ENCODE measurements at places on chromosomes 2 and 18.

- no peak for DNase-seq
Observed at GRCh38 chr2:159086826-159087225, 118.4 kb downstream of the TANC1 start.

DNA sequence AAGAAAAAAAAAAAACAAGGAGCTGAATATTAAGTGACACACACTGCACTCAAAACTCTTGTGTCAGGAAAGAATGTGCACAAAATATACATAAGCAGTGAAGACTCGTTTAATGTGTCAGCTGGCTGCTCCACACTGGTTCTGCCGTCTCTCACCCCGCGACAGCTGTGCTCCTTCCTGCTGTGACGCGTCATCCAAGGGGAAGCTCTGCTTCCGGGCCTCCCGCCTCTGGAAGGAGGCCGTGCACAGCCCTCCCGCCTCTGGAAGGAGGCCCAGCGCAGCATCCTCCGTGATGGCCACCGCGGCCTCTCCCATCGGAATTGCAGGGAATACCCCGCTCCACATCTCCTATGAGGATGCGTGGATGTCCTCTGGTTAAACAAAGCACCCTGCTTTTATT lies 151.0 kb downstream of the HDAC4 start:
- DNase-seq, result peak; percentile 55

- DNase-seq, result no peak
Observed at GRCh38 chr2:239910851-239911640, 114.1 kb downstream of the NDUFA10 start.

- DNase-seq, result no peak
Observed at GRCh38 chr2:179818546-179818945, 42.9 kb downstream of the ZNF385B start.

DNA sequence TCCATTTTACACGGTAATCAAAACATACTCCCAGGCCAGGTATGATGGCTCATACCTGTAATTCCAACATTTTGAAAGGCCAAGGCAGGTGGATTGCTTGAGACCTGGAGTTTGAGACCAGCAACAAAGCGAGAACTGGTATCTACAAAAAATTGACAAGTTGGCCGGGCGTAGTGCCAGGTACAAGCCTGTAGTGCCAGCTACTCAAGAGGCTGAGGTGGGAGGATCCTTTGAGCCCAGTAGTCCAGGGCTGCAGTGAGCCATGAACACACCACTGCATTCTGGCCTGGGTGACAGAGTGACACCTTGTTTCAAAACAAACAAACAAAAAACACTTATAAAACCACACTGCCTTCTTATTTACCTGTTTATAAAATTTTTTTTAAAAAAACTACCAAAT lies 80.8 kb downstream of the GAREM1 start:
- DNase-seq, result no peak

DNA sequence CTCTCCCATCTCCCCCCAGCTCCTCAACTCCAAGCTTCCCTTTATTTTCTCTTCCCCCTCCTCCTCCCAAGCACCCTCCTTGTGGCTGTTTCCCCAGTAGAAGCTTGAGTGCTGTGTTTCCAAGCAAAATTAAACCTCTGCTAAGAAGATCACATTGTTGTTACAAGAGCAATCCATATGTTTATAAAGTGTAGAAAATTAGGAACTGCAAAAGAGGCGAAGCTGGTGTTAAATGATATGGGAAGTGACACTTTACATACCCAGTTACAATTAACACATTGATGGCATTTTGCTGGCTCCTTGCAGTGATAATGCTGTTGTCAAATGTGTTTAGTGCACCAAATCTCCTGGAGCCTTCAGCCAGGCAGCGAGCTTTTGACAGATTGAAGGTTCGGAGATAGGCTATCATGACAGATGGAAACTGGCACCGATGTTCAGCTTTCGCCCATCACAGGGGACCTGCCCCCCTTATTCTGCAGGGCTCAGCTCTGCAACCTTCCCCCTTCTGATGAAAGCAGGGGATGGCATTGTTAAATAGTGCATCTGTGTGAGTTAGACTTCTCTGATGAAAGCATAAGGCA lies 259.8 kb upstream of the ATP5MC3 start:
- no peak for DNase-seq

GRCh38 chr2:136376798-136377211 lies 258.9 kb upstream of the CXCR4 start:
- DNase-seq, result peak; percentile 24

DNA sequence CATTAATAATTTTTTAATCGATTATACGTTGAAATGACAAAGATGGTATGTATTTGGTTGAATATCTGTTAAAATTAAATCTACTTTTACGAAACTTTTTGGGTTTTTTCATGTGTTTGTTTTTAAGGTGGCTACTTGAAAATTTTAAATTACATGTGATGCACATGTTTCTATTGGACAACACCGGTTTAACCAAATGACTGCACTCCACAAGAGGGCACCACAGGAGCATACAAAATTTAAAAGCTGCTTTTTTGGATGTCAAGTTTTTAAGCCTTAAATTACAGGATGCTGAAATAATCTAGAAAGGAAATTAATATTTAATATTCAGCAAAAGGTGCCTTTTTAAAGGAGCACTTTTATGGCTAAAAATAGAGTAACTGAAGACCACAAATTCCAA lies 98.7 kb downstream of the ACVR1 start:
- DNase-seq, result no peak

DNA sequence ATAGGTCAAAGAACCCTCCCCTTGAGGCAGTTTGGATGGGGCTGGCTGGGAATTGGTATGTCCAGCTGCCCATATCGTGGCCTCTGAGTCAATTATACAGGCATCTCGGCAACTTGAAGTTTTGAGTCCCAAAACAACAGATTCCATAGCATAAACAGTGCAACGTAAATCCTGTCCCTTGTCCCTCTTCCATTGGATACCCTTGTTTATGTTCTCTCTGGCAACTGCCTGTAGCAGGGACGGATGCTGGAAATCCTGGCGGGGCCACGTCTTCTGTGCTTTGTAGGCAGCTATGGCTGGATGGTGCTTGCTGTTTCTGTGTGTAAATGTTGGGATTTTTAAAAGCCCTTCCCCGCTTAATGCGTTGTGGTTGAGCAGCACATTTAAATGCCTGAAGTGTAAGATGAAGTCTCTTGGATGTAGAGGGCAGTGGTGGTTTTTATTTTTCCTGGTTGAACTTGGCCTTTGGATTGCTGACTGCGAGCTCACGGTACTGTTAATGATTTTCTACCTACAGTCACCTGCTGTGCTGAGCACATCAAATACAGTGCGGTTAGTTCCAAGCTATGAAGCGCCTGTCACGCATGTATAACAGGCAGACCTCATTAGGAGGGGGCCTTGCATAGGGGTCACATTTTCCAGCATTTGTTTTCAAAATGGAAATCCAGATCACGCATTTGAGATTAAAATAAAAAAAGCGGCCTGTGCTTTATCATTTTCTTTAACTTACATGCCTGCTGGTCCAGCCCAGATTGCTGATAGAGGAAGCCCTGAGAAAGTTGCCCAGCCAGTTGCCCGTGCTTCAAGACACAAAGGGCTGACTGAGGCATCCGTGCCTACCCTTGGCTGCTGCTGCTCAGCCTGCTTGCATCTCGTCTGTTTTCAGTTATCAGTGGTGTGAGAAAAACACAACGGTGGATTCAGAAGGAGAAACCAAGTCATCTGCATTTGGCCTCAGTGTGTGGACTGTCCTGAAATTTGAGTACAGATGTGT lies 84.7 kb downstream of the NEDD4L start:
- DNase-seq, result no peak

DNA sequence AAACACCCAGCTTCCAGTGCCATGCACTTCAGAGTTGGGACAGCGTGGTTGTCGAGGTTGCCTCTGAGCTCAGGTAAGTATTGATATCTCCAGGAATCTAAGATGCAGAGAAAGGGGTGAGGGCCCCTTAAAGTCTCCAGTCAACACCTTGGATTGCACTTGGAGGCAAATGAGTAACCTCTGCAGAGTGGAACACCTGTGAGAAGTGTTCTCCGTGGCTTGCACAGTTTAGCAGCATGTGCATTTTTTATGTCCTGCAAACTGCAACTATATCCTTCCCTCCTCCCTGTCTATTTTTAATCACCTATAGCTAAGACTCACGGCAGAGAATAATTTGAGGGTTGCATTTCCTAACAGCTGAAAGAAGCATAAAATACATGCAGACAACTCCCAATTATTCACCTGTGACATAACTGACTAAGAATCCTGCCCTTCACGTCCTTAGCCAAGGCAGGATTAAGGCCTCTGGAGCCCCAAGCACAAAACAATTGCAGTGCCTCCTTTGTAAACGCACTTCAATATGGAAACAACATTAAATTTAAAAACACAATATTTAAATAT lies 1.6 kb upstream of the ZNF385B start:
- no peak for DNase-seq

DNA sequence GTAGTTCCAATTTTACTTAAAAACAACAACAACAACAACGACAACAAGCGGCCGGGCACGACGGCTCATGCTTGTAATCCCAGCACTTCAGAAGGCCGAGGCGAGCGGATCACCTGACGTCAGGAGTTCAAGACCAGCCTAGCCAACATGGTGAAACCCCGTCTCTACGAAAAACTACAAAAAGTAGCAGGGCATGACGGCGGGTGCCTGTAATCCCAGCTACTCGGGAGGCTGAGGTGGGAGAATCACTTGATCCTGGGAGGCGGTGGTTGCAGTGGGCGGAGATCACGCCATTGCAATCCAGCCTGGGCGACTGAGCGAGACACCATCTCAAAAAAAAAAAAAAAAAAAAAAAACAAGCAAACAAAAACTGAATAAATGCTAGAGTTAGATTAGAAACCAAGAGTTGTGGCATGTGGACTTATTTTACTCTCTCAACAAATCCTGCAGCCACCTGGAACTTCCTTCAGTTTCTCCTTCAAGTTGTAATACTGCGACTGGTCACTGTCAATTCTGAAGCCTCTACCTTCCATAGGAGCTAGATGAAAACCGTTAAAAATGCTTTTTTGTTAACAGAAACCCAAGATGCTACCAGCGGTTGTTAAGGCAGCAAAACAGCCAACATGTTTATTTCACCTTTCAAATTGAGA lies 1.3 kb downstream of the ATP5F1A start:
- DNase-seq, result no peak

Data from skeletal muscle cell (primary cell).